ENCODE measurements at places on chromosomes 6 and 20.

- DNase-seq, result no peak
Observed at GRCh38 chr6:105459864-105460263, 57.0 kb upstream of the PREP start.

- DNase-seq, result no peak
Observed at GRCh38 chr6:134138226-134138975, 86.0 kb upstream of the SLC2A12 start.

- peak; percentile 35 for DNase-seq
Observed at GRCh38 chr6:7152462-7152861, 44.7 kb downstream of the RREB1 start.

DNA sequence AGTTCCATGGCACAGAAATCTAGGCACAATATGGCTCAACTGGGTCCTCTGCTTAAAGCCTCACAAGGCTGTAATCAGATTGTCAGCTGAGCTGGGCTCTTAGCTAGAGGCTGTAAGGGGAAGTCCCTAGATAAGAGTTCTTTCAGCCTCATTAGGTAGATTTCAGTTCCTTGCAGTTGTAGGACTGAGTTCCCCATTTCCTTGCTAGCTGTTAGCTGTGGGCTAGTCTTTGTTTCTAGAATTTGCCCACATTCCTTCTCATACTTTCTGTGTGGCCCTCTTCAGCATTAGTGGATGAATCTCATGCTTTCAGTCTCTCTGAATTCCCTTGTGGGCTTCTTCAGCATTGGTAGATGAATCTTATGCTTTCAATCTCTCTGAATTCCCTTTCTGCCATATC lies 71.0 kb upstream of the MRAP2 start:
- DNase-seq, result no peak

- no peak for DNase-seq
Observed at GRCh38 chr6:111242452-111242851, 155.1 kb downstream of the SLC16A10 start.

GRCh38 chr6:43665376-43665775 lies 20.5 kb downstream of the RSPH9 start:
- DNase-seq, result no peak

DNA sequence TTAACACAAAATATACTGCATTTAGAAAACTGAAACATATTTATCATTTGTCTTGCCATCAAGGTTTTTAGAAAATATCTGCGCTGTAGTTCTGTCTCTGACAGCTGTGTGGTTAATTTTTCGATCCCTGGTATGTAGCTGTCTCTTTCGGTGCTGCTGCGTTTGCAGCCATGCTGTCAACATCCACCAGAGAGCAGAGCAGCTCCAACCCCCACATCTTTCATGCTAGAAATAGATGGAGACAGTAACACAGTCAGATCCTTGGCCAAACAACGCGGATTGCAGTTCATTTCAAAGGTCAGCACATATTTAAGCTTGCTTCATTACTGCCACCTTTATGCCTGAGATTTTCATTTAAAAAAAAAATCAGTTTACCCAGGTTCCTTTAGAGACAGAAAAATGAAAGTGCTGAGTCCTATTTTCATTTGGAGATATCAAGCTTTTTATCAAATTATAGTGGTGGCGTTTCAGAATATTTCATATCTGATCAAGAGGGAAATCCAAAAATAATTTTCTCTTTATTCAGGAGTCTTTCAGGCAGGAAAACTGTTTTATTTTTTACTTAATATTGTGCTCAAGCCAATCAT lies 157.7 kb upstream of the MMS22L start:
- peak; percentile 79 for DNase-seq

DNA sequence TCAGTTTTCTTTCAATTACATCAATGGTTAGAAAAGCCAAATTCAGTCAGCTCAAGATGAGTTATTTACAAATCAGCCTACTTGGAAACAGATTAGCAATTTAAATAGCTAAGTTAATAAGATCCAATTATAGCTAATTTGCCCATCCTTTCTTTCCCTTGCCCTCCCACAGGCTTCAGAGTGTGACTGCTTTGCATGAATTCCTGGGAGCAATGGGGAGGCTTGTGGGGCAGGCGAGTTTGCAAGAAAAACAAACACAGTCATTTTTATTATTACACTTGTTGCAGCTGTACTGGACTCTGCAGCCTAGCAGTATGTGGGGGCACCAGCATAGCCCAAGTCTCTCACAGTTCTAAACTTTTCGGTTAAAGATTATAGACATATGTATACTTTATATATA lies 219.0 kb downstream of the NKAIN2 start:
- peak; percentile 7 for DNase-seq

Data from GM23338 (cell line).